ENCODE measurements at places on chromosomes 12 and 14. TPM values are rescaled to one million over a fixed set of nuclear protein-coding genes. Genes with fewer than 3 reads are reported as not detected.
A peak's percentile ranks its signal among the peaks of the same experiment; 100 is the strongest.

GRCh38 chr12:121325922-121326396 is 26.3 kb downstream of the ANAPC5 start:
- no peak overlapping the region for H3K4me3 ChIP-seq
- H3K4me1 ChIP-seq: no peaks in the 10 kb centered on the region
- peaks cover 60% of the 10 kb centered on the region for H3K36me3 ChIP-seq
- no peak for DNase-seq
- H3K27me3 ChIP-seq: no peaks in the 10 kb centered on the region

Gene TMEM233
- under 0.01 TPM for total RNA-seq

GRCh38 chr12:52097045-52097666 is 17.7 kb downstream of the SMIM41 start:
- no peak for DNase-seq
- H3K4me1 ChIP-seq: no peaks in the 10 kb centered on the region
- H3K27me3 ChIP-seq: peaks cover 12% of the 10 kb centered on the region

Gene TMEM63C
- total RNA-seq: 0.72 TPM

DNA sequence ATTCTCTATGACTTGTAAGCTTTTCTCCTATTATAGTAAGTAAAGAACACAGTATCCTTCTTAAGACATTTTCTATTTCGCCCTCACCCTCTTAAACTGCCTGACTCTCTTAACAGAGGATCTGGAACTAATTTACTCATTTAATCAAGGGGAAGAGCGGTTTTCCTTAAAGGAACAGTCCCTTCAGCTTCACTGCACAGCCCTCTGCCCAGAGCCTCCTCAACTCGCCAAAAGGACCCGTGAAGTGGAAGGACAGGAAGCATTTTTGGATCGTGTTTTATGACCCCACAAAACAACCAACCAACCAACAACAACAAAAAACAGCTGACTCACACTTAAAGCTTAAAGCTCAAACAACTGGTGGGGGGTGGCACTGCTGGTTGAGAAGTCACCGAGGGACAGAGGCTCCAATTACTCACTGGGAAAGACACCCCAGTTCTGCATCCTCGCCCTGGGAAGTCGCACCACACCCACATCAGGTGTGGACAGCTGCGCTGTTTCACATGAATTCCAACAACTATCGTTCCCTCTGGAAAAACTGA is 35.7 kb downstream of the NID2 start:
- H3K27me3 ChIP-seq: no peaks in the 10 kb centered on the region
- DNase-seq: peak; percentile 56
- H3K27ac ChIP-seq: peak overlapping the region; percentile 96
- H3K4me3 ChIP-seq: peak overlapping the region; percentile 24
- H3K36me3 ChIP-seq: peaks cover 21% of the 10 kb centered on the region

DNA sequence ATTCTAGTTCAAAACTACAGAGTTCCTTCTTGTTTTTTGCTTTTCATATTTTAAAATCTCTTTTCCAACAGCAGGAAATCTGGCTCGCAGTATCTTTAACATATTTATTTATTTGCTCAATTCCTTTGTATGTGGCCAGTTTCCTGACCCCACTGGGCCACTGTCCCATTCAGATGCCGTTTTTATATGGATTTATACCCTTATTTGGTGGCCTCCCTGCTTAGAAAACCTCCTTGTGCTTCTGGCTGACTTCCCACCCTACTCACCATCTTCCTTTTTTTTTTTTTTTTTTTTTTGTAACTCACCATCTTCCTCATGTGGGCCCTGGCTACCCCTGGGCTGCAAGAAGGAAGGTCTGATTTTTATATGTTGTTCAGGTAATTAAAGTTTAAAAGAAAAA is 53.9 kb downstream of the TTLL5 start:
- no peaks in the 10 kb centered on the region for H3K27me3 ChIP-seq
- DNase-seq: no peak
- peaks cover 17% of the 10 kb centered on the region for H3K4me1 ChIP-seq

Gene ENDOU
- not detected for total RNA-seq

Gene PIWIL1
- total RNA-seq: not detected

GRCh38 chr12:77007476-77007875 is 57.9 kb downstream of the E2F7 start:
- no peaks in the 10 kb centered on the region for H3K36me3 ChIP-seq
- DNase-seq: no peak
- no peak overlapping the region for H3K27ac ChIP-seq
- H3K4me1 ChIP-seq: peaks cover 3% of the 10 kb centered on the region
- peaks cover 23% of the 10 kb centered on the region for H3K27me3 ChIP-seq

- H3K36me3 ChIP-seq: no peaks in the 10 kb centered on the region
- peaks cover 32% of the 10 kb centered on the region for H3K4me1 ChIP-seq
- peak; percentile 64 for DNase-seq
- H3K27me3 ChIP-seq: no peaks in the 10 kb centered on the region
- peak overlapping the region; percentile 56 for H3K27ac ChIP-seq
Observed at GRCh38 chr12:116053479-116054200, 223.9 kb downstream of the MED13L start.

Gene LMO3
- total RNA-seq: 3.2 TPM

GRCh38 chr12:48128800-48129199 is 9.6 kb downstream of the PFKM start:
- H3K4me1 ChIP-seq: no peaks in the 10 kb centered on the region
- DNase-seq: no peak
- H3K27me3 ChIP-seq: no peaks in the 10 kb centered on the region
- no peak overlapping the region for H3K4me3 ChIP-seq

DNA sequence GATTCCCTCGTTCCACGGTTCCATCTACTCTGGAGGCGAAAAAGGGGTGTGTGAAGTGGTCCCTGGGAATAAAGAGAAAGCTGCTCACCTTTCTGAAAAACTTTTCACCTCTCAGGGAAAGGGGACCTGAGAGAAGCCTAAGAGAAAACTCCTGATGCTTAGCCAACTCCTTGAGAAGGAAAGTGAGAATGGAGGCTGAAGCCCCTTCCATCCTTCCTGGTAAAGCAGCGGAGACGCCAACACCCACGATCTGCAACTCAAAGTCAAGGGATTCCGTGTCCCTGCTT is 110.0 kb downstream of the ARF6 start:
- H3K36me3 ChIP-seq: no peaks in the 10 kb centered on the region
- peak overlapping the region; percentile 74 for H3K4me3 ChIP-seq
- H3K27me3 ChIP-seq: no peaks in the 10 kb centered on the region
- peaks cover 48% of the 10 kb centered on the region for H3K4me1 ChIP-seq
- no peak for DNase-seq

GRCh38 chr14:45201905-45202304 is 51.1 kb downstream of the MIS18BP1 start:
- no peaks in the 10 kb centered on the region for H3K27me3 ChIP-seq
- no peak overlapping the region for H3K4me3 ChIP-seq
- H3K27ac ChIP-seq: no peak overlapping the region
- H3K36me3 ChIP-seq: peaks cover 9% of the 10 kb centered on the region

Gene IGFBP6
- 431 TPM for total RNA-seq

DNA sequence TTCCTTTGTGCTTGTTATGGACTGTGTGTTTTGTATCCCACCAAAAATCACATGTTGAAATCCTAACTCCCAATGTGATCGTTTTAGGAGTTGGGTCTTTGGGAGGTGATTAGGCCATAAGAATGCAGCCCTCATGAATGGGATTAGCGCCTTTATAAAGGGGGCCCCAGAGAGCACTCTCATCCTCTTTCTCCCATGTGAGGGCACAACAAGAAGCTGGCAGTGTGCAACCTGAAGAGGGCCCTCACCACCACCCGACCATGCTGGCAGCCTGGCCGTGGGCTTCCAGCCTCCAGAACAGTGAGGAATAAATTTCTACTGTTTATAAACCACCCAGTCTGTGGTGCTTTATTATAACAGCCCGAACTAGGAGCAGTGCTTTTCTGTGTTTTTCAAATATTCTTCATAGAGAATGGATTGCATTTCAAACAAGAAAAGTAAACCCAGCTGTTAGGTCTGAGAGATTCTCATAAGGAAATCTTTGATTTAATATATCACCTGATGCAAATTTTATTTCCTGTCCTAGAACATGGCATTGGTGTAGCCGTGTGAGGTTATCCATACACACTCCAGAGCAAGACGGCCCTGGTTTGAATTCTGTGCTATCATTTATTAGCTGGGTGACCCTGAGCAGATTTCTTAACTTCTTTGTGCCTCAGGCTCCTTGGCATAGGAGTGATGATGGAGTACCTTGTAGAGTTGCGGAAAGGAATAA is 27.8 kb downstream of the HSPB8 start:
- H3K4me1 ChIP-seq: no peaks in the 10 kb centered on the region
- no peak overlapping the region for H3K27ac ChIP-seq
- no peak overlapping the region for H3K4me3 ChIP-seq
- DNase-seq: no peak
- H3K27me3 ChIP-seq: no peaks in the 10 kb centered on the region

GRCh38 chr12:132583736-132584135 is 26.6 kb downstream of the LRCOL1 start:
- H3K4me3 ChIP-seq: no peak overlapping the region
- no peaks in the 10 kb centered on the region for H3K36me3 ChIP-seq
- DNase-seq: no peak
- H3K27ac ChIP-seq: no peak overlapping the region

Gene DAO
- not detected for total RNA-seq

Gene GPR68
- total RNA-seq: 8.5 TPM

DNA sequence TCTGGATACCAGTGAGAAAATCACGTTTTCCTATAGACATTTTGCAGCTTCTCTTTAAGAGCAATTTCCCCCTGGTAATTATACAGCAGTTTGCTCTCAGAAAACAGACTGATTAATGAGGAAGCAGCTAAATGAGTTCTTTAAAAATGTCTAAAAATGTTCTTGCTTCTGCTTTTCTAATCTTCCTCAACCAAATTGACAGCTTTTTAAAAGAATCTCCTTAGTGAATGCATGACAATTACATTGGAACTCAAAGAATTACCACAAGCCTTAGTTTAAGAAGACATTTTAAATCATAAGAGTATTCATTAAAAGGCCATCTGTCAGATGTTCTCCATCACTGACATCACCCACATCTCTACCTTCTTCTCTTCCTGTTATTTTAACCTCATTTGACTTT is 135.8 kb upstream of the PLXNC1 start:
- no peak overlapping the region for H3K4me3 ChIP-seq
- no peaks in the 10 kb centered on the region for H3K4me1 ChIP-seq
- DNase-seq: no peak

DNA sequence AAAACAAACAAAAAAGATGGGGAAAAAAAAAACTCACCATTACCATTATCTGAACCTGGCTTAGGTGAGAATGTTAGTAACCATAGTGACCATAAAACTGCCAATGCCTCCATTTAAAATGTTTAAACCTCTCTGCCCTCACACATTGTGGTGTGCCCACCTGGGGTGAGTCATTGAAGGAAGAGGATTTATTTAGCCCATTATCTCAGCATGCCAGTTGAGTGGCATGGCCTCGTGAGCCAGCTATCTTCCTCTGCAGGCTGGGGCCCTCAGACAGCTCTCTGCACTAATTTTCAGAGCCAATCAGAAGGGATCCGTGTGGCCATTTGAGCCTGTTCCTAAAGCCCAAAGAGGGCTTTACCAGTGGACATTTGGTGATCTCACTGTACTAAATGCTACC is 81.8 kb upstream of the CCDC198 start:
- no peak overlapping the region for H3K4me3 ChIP-seq
- DNase-seq: no peak
- H3K27ac ChIP-seq: no peak overlapping the region
- H3K4me1 ChIP-seq: no peaks in the 10 kb centered on the region

GRCh38 chr12:121958541-121959240 is 40.3 kb downstream of the CFAP251 start:
- H3K4me3 ChIP-seq: no peak overlapping the region
- DNase-seq: no peak
- H3K27me3 ChIP-seq: no peaks in the 10 kb centered on the region
- no peak overlapping the region for H3K27ac ChIP-seq
- peaks cover 18% of the 10 kb centered on the region for H3K36me3 ChIP-seq
- H3K4me1 ChIP-seq: peaks cover 9% of the 10 kb centered on the region

- no peaks in the 10 kb centered on the region for H3K27me3 ChIP-seq
- DNase-seq: peak; percentile 10
Observed at GRCh38 chr14:80381807-80382363, 170.6 kb upstream of the DIO2 start.

DNA sequence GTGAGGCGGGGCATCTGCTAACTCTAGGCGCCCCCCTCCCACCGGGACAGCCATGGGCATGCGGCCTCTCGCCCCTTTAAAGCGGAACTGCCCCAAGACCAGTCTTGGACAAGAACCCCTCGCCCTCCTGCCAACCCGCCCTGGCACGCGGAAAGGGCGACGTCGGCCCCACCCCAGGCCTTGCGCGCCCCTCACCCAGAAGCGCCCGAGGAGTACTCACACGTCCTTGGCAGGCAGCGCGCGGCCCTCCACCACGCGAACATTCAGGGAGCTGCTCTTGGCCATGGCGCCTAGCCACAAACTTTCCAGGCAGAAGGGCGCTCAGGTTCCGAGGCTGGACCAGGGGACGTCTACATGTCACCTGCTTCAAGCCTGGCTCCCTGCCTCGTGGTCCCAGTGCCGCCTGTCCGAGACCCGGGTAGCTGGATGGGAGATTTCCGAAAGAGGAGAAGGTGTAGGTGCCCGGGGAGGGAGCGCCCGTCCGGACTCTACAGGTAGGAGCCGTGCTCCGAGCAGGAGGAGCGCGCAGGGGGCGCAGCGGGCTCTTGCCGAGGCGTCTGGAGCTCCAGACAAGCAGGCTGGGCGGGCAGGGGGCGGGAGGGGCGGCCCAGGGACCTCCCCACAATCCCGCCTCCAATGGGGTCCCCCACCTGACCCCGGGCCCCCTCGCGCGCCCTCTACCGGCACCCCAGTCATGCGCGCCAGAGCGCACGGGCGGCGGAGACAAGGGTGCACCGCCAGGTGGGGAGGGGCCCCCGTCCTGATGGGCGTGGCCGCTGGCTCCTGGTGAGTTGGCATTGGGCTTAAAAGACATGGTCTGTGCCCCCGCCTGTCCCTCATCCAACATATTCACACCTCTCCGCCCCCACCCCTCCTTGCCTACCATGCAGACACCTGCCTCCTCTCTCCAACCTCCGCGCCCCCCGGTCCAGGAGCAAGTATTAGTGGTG is at the start of gene RASAL1:
Gene RASAL1 (minus strand): TSS at position 584 of the 950 bp plus-strand sequence. CDS start 299 bp downstream, at position 285.
- H3K4me1 ChIP-seq: no peaks in the 10 kb centered on the region
- H3K36me3 ChIP-seq: no peaks in the 10 kb centered on the region
- peak; percentile 66 for DNase-seq
- H3K4me3 ChIP-seq: no peak within 1 kb of the TSS

DNA sequence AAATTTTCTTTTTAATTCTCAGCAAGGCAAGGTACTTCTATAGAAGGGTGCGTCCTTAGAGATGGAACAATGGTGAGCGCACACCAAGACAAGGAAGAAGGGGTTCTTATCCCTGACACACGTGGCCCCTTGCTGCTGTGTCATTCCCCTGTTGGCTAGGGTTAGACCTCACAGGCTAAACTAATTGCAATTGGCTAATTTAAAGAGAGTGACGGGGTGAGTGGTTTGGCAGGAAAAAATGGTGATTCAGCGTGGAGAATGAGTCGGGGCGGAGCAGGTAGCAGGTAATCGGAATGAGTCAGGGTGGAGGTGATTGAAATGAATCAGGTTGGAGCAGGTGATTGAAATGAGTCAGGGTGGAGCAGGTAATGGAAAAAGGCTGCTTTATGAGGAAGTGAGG is 36.3 kb upstream of the HECTD1 start:
- H3K4me3 ChIP-seq: no peak overlapping the region
- DNase-seq: no peak
- no peaks in the 10 kb centered on the region for H3K27me3 ChIP-seq
- no peak overlapping the region for H3K27ac ChIP-seq

Measured in osteoblast (primary cell).